ENCODE measurements at places on chromosomes 12 and 14.

DNA sequence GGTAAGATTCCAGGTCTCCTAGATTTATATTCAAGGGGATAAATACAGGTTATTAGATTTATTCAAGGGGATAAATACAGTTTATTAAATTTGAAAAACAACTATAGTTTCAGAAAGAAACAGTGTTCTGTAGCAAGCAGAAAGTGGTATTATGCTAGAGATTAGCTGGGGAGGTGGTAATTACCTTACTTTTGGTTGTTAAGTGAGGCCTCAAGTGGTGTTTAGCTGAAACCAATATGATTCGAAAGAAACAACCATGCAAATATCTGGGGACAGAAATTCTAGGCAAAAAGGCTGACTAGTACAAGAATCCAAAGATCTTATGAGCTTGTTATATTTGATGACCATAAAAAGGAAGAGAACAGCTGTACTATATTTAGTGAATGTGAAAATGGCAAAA is 6.2 kb downstream of the OR4N5 start:
- DNase-seq, result no peak

DNA sequence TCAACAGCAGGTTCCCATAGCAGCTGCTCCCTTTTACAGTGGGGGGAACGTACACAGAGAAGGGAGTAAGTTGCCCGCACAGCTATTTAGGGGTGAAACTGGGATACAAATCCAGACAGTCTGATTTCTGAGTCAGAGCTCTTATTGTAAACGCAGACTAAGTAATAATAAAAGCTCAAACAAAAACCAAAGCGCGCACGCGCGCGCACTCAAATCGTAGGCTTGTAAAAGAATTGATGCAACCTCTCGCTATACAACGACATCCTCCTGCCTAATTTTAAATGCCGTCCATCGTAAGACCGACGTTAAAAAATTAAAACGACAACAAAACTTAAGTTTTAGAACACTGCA is 747 bp upstream of the DACT1 start:
- no peak for DNase-seq

DNA sequence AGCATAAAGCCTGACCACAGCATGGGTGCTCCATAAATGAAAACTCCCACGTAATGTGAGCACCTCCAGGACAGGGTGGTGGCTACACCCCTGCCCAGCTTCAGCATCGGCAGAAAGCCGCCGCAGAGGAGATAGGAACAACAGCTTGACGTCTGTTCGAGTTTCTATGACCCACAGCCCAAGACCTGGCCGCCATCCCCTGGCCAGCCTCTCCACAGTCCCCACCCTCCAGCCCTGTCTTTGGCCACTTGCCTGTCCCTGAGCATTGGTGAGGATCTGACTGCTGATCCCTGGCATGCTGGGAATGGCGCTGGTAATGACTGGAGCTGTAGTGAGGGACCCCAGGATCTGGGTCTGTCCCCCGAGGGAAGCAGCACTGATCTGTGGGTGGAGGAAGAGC is 21.3 kb downstream of the POU6F1 start:
- no peak for DNase-seq

- no peak for DNase-seq
These were observed 113.4 kb upstream of the CCDC198 start for GRCh38 chr14:57607086-57607485.

- no peak for DNase-seq
These were observed 29.0 kb downstream of the PEBP1 start for GRCh38 chr12:118164798-118165486.

GRCh38 chr12:10362828-10363657 is 26.8 kb downstream of the KLRK1 start:
- no peak for DNase-seq

DNA sequence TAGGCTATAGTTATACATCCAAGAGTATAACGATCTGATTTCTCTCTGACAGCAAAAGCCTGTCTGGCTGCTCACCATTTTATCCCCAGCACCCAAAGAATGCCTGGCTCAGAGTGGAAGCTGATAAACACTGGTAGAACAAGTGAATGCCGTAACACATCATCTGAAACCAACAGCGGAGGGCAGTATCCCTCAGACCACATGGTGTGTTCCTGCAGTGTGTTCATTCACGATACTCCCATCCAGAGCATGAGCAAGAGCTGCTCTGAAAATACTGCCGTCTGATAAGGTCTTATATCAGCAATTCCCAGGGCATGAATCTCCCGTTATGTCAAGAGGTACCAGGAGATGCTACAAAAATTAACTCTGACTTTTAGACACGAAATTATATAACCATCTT is 95.9 kb downstream of the TTC7B start:
- no peak for DNase-seq

DNA sequence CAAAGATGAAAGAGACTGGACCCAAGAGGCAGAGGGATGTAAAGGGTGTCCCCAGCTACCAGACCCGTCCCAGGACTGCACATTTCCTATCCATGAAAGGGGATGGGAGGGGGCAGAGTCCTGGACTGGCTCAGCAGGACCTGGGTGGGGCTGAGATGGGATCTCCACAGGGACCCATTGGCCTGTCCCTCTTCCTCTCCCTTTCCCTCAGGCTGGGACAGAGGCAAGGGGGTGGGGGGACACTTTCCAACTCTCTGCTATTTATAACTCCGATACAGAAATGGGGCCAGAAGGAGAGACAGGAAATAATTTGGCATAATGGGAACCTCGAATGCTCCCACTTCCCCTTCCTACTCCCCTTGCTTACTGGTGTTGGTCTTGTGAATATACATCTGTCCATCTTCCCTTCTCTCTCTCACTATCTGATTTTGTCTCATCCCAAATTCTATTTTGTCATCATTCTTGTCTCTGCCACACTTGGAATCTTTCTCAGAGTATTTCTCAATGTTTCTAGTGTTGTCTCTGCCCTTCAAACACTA is 1.1 kb upstream of the ITGA7 start:
- DNase-seq, result no peak

GRCh38 chr14:100775831-100776591 is 49.3 kb downstream of the DLK1 start:
- DNase-seq, result no peak

- no peak for DNase-seq
These were observed 1083.2 kb downstream of the FLRT2 start for GRCh38 chr14:86613126-86613525.

GRCh38 chr12:57452181-57452936 is 2.7 kb upstream of the INHBE start:
- DNase-seq, result no peak

GRCh38 chr12:21826618-21826910 is 52.1 kb upstream of the KCNJ8 start:
- no peak for DNase-seq

GRCh38 chr12:108335349-108336119 is 3.6 kb downstream of the CMKLR1 start:
- DNase-seq, result no peak

All from stimulated activated CD8-positive, alpha-beta memory T cell treated with anti-CD3 and anti-CD28 coated beads, Interleukin-12 subunit alpha, Interleukin-12 subunit beta, amount 100 ng/mL, for 1 hour (primary cell).